C1 segment of cervical spinal cord (tissue), 14 donors: ENCODE measurements at places on chromosomes 13 and 19.

DNA sequence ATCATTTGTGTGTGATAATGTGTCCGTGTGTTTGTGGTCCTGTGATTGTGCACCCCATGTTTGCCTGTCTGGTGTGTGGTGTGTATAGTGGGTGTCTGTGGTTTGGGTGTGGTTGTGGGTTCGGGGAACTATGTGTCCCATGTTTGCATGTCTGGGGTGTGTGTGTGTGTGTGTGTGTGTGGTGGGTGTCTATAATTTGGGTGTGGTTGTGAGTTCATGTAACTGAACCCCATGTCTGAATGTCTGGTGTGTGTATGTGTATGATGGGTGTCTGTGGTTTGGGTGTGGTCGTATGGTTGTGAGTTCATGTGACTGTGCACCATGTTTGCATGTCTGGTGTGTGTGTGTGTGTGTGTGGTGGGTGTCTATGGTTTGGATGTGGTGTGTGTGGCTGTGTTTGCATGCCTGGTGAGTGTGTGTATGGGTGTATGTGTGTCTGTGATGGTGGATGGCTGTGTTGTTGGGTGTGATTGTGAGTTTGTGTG is 11.1 kb upstream of the NFIX start:
- no peak for DNase-seq

DNA sequence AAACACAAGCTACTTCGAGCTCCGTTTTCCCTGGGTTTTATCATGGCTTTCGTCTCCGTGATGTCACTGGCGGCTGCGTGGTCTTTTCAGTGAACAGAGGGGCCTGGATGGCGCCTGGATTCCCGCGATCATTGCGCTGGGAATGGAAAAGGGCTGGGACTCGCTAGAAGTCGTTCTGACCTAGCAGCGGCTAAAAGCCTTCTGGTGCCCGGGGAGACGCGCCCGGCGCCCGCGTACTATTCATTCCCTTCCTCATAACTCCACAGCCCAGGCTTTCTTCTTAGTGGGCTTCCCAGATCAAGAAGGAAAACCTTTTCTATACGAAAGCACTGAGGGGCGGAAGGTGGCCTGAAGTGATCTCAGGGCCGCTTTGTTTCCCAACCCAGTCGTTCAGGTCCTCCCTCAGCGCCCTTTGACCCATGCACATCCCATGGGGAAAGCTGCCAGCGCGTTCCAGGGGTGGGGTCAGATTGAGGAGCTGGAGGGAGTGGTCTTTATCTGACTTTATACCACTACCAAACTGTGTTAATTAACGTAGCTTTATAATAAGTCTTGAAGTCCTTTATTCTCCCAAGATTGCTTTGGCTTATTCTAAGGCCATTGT is 96.6 kb downstream of the ELF1 start:
- peak; percentile 2 for DNase-seq

GRCh38 chr19:18439025-18439909 is 1.3 kb upstream of the ISYNA1 start:
- no peak for DNase-seq

DNA sequence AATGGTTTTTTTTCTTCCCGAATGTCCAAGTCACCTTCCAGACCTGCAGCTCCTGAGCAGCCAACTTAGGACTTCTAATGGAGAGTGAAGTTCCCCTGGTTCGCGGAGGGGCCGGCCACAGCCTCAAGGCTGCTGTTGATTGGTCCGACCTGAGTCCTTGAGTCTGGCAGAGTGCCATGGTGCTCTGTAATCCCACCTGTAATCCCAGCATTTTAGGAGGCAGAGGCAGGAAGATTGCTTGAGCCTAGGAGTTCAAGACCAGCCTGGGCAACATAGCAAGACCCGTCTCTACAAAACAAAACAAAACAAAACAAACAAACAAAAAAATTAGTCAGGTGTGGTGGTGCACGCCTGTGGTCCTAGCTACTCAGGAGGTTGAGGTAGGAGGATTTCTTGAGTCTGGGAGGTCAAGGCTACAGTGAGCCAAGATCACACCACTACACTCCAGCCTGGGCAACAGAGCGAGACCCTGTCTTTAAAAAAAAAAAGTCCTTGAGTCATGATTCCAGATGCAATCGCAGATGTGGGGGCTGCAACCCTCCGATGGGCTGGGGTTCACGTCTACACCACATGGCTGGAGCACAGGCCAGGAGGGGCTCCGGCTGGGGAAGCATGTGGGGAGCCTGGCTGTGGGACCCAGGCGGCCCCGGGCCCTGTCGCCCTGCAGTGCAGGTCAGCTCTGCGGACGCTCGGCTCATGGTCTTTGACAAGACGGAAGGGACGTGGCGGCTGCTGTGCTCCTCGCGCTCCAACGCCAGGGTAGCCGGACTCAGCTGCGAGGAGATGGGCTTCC is 17.7 kb downstream of the HPN start:
- DNase-seq = no peak

DNA sequence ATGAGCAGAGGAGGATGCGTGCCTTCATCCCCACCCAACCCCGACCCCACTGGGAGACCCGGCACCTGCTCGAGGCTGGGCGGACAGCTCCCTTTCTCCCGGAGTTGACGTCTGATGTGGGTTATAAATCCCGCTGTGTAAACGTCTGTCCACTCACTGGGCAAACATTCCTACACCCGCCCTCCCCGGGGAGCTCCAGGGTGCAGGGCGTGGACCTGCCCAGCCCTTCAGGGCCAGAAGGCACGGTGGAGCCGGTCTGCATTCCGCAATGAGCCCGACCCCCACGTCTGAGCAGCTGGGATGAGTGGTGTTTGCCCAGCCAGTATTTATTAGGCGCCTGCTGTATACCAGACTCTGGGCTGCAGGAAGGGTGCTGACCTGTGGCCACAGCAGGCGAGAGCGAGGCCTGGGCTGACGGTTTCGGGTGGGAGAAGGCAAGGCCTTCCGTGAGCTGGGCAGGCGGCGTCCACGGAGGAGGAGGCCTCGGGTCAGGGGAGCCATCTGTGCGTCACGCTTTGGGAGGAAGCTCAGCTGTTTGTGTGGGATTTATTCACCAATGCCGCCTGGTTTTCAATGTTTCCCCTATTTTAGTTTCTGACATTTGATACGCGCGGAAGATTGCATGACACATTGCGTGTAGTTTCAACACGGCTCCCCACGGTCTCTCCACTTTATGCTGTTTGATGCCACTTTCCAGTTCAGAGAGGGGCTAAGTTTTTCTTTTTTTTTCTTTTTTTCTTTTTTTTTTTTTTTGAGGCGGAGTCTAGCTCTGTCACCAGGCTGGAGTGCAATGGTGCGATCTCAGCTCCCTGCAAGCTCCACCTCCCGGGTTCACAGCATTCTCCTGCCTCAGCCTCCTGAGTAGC is 2.0 kb downstream of the MISP start:
- DNase-seq = no peak
